ENCODE measurements at places on chromosomes 16 and 17. TPM values are rescaled to one million over a fixed set of nuclear protein-coding genes. Genes with fewer than 3 reads are reported as not detected.

The SLFN14 gene
- not detected for total RNA-seq

The KRT16 gene
- total RNA-seq = not detected

DNA sequence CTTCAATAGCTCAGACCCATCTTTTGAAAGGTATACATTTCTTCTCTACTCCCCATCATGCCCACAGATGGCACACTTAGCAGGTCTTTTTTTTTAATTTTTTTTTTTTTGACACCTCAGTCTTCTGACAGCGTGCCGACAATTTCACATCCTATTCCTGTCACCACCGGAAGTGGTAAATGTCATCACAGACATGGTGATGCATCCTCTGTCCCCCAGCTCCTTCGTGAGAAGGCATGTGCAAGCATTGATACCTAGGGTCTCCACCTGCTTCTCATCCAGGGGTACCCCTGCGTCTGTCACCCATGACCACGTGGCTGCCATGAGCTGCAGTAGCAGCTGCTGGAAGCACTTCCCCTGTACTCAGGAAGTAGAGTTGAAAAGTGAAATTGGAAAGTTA is 35.6 kb downstream of the ELAC2 start:
- no peak for DNase-seq

The PRSS36 gene
- 31.3 TPM for total RNA-seq

DNA sequence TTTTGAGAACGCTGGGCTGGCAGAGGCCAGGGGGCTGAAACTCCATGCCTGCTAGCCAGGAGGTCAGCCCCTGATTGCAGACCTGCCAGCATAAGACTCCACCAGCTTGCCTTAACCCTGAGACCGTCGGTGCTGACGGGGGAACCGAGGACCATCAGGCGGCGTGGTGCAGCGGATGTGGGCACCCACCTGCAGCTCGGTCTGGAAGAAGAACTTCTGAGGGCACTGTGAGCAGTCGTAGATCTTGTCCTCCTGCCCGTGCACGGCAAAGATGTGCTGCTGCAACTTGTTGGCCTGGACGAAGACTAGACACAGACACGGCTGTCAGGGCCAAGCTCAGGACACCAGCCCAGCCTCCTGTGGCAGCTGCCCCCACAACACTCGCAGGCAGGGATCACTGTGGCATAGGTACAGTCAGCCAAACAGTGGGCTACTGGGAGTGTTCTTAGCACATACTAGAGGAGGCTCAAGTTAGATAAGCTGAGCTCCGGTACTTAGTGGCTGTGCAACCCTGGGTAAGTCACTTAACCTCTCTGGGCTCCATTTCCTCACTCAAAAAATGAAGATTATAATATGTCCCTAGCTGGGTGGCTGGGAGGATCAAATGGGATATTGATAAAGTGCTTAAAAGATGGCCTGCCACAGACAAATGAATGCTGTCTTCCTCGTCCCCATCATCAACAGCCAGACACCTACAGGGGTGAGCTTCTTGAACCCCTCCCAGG is 150.0 kb downstream of the C16orf78 start:
- no peak for DNase-seq

The MMP28 gene
- 57.9 TPM for total RNA-seq

DNA sequence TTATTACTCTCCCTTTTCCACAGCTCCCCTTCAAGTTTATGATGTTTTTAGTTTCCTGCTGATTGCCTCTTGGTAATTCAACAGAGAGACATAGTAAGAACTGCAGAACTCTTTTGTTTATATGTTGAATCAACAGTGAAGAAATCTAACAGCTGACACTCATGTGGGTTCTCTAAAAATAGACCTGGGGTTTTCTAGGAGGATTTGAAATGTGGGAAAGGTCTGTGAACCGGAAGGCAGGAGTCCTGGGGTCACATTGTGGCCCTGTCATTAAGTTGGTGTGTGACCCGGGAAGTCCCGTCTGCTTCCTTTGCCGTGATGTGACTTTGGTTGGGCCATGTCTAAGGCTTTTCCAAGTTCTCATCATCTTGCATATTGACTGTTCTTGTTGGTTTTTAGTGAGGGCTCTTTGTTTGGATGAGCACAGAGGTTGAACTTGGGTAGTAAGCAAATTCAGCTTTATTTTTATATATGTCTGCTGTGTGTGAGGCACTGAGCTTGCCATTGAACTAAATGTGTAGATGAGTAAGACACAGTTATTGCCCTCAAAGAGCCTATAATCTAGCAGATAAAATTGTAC is 48.5 kb upstream of the HS3ST3A1 start:
- DNase-seq = no peak

- no peak for DNase-seq
These were observed 119.6 kb downstream of the SPAG9 start for GRCh38 chr17:51000835-51001638.

The KRT28 gene
- total RNA-seq = not detected

DNA sequence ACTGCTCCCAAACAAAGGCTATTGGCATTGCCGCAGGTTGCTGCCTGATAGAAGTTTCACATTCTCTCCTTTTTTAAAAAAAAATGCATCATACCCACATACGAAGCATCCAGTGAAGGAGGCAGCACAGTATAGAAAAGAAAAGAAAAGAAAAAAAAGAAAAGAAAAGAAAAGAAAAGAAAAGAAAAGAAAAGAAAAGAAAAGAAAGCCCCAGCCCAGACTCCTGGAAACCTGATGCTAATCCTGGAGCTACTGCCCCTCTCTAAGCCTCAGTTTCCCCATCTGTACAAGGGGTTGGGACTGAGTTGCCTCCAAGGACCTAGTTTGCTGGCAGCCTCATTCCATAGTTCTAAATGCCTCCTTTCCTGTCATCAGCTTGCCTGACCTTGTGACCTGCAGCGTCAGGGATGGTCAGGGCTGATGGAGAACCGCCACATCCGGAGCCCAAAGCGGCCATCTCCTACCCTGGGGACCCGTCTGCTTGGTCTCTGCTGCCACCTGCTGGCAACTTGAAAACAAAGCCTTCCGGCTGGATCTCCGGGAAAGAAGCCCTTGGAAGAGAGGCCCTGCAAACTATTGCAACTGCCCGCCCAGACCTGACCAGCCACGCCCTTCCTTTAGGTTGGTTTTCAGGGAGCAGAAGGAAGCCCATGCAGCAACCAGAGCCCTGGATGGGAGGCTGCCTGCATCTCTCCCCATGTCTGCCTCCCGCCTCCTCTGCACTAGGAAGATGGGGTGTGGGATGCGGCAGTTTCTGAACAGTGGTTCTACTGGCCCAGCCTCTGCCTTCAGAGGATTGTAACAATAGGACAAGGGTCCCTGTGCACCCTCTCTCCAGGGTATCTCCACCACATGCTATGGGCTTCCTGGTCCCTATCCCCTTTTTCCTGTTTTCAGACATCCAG is 13.0 kb downstream of the AIPL1 start:
- DNase-seq = peak; percentile 89

The WNK4 gene
- 7.2 TPM for total RNA-seq

- DNase-seq = no peak
These were observed 30.7 kb downstream of the GPRC5B start for GRCh38 chr16:19853742-19854542.

DNA sequence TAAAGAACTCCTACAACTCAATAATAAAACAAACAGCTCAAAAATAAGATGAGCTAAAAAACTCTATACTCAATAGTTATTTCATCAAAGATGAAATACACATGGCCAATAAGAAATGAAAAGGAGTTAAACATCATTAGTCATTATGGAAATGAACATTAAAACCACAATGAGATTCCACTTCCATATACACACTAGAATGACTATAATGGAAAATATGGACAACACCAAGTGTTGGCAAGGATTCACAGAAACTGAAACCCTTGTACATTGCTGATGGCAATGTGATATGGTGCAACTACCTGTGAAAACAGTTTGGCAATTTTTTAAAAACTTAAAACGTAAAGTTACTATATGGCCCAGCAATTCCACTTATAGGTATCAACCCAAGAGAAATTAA is 91.4 kb downstream of the GRIN2A start:
- DNase-seq = no peak

GRCh38 chr17:56793957-56794356 is 39.8 kb downstream of the C17orf67 start:
- DNase-seq = no peak

The CSH1 gene
- not detected for total RNA-seq

The HBQ1 gene
- total RNA-seq = not detected

DNA sequence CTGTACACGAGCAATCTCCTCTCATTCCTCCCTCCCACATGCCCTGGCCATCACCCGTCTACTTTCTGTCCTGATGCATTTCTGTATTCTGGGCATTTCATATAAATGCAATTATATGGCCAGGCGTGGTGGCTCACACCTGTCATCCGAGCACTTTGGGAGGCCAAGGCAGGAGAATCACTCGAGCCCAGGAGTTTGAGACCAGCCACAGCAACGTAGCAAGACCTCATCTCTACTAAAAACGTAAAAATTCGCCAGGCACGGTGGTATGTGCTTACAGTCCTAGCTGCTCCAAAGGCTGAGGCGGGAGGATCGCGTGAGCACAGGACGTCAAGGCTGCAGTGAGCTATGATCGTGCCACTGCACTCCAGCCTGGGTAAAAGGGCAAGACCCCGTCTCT is 4.8 kb downstream of the MEAK7 start:
- no peak for DNase-seq

The TMEM235 gene
- total RNA-seq = not detected

GRCh38 chr16:12628536-12628935 is 175.2 kb downstream of the CPPED1 start:
- DNase-seq = no peak

The CCL4 gene
- total RNA-seq = not detected

DNA sequence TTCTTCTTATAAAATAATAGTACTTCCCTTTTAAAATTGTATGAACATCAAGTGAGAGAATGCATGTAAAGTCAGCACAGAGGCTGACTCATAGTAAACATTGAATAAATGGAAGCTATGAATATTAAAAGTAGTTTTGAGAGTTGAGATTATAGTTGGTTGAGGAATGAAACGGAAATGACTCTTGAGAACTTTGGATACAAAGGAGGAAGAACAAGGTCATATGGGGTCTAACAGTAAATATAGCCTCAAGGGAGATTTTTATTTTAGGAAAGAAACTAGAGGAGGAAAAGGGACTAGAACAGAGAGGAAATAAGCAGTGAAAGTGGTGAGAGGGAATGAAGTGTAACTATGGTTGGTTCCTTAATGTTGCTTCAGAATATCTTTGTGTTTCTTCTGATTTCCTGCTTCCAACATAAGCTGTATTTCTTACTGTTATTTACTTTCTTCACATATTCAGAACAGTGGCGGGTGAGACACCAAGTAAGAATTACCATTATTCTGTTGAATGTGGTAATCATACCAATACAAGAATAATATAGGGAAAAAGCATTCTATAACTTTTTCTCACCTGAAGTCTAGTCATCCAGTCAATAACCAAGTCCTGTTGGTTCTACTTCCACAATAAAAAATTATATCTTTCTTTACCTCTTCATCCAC is 165.1 kb downstream of the CHD9 start:
- DNase-seq = no peak

DNA sequence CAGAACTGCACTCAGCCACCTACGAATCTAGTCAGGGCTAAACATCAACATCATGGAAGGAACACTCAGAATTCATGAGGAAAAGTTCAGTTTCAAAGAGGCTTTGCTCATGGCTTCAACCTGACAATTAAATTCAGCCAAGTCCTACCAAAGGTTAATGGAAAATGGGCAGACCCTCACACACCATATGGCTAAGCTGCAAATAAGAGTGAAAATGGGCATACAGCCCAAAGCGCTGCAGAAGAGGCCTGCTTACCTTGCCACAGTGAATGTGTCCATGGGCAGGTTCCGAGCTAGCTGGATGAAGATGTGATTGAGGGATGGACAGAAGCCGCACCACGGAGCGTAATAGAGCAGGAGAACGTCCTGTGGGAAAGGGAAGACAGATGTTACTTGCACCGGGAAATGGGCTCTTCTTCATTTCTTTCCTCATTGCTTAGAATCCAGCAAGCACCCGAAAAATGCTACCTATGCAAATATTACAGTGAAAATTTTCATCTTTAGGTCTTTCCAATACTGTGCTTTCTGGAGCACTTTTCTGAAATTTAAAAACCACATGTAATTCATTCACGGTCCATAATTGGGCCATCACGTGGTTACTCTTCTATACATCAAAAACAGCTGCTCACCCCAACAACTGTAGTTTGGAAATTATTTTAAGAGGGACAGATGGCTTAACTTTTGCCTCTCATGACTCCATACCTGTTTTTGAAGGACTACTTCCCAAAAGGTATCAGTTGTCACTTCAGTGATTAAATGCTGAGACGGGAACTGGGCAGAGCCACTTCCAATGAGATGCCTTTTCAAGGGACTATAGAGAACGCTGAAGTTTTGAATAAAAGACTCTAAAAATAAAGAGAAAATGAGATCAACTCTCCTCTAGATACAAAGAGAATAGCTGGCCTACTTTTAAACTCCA is 19.6 kb downstream of the SNN start:
- DNase-seq = no peak

DNA sequence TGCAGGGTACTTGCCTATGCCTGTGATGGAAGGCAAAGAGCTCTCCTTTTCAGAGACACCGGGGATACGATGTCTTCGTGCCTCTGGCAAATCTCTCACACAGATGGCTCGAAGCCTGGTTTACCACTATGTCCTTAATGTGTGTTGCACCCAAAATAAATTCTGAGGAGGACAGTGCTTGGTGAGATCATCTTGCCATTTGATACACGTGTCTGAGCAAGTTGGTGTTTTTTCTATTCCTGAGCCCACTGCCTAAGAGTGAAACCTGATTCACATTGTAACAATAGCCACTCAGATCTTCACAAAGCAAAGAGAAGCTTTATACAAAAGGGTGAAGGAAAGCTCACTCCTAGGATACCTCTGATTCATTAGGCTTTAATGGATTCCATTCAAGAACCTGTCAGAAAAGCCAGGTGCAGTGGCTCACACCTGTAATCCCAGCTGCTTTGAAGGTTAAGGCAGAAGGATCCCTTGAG is 33.1 kb upstream of the AKAP1 start:
- DNase-seq = no peak

DNA sequence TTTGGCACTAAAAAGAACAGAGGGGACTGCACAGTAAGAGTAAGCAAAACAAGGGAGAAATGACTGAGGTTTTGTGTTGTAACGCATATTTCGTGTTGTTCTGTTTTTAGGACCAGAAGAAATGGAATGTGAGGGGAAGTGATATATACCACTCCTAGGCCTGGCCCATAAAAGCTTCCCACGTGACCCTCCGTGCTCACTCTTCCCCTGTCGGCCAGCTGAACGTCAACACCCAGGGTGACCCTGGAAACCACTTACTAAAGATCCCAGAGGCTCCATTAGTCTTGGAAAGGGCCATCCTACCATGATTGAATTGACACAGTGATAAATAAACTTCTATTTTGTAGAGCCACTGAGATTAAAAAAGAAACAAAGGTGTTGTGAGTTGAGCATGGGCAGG is 79.8 kb downstream of the HELZ start:
- no peak for DNase-seq

Measured in Peyer's patch (tissue), 4 donors.